ENCODE measurements at places on chromosomes 16 and 17.

- DNase-seq, result no peak
Measured at GRCh38 chr16:2385190-2385836, 43.9 kb upstream of the CCNF start.

GRCh38 chr16:19505600-19506303 lies 16.1 kb downstream of the GDE1 start:
- no peak for DNase-seq

DNA sequence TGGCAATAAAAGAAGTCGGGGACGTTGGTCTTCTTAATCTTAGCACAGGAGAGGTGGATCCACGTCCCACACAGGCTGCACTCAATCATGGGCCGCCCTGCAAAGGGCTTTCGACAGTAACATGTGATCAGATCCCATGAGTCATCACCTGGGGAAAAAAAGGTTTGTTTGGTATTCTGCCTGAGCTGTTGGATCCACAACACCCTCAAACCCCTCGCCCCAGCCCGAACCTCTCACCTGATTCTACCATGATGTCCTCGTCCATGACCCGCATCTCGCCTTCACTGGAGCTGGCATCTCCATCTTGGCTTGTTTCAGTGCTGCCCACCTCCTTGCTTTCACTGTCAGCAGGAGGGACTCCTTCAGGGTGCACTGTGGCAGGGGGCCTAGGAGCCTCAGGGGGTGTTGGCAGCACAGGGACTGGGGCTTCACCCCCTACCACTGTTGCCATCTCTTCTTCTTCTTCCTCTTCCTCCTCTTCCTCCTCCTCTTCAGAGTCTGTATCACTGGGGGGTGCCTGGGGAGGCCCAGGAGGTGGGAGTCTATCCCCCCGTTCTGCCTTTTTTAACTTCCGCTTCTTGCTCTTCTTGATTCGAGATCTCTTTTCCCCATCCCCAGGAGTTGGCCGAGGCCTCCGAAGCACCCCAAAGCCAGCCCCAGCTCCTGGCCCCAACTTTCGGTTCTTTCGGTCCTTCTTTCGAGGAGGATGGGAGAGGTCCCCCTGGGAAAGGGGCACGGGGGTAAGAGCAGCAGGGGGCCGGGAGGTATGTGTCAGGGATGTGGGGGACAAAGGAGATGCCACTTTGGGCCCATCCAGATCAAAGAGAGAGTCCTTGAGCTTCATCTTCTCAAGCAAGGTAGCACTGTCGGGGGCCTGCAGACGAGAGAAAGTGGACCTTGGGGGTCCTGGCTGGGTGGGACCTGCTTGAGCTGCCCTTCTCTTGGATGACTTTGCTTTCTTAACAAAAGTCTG lies 1.7 kb upstream of the DVL2 start:
- no peak for DNase-seq

DNA sequence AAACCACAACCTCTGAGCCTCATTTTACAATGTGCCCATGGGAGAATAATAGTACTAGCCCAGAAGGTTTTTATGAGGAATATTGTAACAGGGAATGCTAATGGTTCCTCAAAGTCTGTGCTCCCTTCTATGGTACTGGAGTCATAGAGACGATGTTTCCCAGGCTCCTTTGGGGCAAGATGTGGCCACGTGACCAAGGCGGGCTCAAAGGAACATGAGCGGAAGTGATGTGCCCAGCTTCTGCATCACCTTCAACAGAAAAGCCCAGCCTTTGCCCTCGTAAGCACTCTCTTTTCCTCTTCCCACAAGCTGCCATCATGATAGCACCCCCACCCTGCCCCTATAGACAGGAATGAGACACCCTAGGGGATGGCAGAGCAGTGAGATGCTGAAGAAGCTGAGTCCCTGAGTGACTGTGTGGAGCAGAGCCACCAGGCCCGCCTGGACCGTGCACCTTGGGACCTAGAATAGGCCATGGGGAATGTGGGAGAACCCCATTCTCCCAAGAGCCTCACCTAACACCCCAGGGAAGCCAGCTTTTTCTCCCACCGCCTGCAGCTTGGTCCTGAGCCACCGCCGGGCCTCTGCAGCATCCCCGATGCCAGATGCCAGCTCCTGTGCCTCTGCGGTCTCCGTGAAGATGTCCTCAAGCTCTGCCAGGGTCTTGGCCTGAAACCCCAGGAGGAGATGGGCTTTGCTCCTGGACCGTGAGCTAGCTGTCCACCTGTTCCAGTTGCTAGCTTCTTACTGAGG lies 22.2 kb upstream of the PIK3R6 start:
- DNase-seq, result no peak

- DNase-seq, result no peak
Measured at GRCh38 chr17:49727380-49727779, 19.6 kb upstream of the SLC35B1 start.
